ENCODE measurements at places on chromosomes 12 and 14.

- no peak for DNase-seq
These were observed 38.9 kb downstream of the PRORP start for GRCh38 chr14:35161231-35161630.

- DNase-seq, result peak; percentile 68
These were observed 32.6 kb downstream of the SLC35F4 start for GRCh38 chr14:57833323-57833722.

DNA sequence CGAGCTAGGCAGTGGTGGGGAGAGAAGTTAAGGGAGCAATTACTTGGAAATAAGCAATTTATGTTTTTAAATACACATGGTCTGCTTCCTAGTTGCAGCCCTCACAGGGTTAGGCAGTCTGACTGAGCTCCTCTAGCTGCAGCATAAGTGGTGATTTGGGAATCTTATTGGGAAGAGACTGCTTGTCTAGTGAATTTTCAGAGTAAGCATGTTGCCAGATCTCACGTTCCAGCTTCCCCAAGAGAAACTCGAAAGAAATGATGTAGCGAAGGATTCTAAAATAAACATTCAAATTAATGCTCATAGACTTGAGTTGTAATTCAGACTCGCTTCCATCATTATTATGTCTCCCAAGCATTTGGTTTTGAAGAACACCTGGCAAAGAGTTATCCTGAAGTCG, 440.2 kb downstream of the ATP23 start:
- no peak for DNase-seq

GRCh38 chr12:39990122-39991101, 115.5 kb downstream of the SLC2A13 start:
- peak; percentile 62 for DNase-seq

- peak; percentile 95 for DNase-seq
These were observed at the start of gene ARHGEF25 for GRCh38 chr12:57611108-57611826. ARHGEF25 (plus strand) TSS chr12:57611435; CDS start chr12:57611895, 460 bp downstream.

DNA sequence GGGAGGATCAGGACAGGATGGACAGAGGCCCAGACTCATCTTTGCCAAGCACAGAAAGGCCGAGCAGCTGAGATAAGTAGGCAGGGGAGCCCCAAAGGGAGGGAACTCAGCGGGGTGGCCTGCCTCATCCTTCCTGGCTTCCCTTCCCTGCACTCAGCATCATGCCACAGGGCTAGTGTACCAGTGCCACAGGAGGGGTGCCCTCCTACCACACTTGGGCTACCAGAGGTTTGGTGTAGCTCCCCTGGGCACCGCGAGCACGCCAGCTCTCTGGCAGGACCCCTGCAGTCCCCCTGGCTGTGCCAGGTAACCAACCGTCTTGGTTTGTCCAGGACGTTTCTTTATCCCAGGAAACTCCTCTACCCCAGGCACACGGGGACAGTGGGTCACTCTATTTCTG, 123.5 kb downstream of the ESRRB start:
- DNase-seq, result no peak

DNA sequence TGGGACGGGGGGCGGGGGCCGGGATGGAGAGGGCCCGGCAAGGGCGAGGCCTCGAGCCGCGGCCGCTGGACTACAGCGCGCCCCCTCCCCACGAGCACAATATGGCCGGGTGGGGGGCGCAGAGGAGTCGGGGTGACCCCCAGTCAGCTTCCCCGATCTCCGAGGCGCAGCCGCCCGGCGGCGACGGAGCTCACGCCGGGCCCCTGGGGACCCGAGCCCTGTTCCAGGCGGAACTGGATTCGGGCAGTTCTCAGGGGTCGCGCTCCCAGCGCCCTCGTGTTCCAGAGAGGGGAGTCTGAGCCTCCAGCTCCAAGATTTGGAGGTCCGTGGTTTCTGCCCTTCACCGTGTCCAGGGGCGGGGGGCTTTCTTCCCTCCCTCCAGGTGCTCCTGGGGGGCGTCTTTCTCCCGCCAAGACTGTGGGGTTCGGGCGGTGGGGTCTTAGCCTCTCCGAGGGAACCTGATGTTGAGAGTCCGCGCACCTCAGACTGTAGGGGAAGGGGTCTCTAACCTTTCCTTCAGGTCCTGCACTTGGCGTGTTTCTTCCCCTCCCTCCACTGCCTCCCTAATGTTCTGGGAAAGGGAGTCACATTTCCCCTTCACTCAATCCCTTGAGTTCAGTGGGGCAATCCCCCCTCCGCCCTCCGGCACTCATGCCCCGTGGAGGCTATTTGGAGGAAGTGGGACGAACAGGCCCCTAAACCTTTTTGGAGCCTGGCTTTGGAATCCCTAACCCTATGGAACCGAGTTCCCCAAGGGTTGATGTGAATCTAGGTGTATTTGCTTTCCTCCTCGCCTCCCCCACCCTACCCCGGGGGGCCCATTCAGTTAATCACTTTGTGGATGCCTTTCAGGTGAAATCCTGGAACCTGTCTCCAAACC, 584 bp downstream of the ACVR1B start:
- peak; percentile 40 for DNase-seq

GRCh38 chr14:79464468-79464867, 746.8 kb downstream of the DIO2 start:
- no peak for DNase-seq

- DNase-seq, result peak; percentile 7
These were observed 49.9 kb downstream of the PRICKLE1 start for GRCh38 chr12:42539696-42540095.

GRCh38 chr12:65823513-65824375, 539 bp upstream of the HMGA2 start:
- DNase-seq, result peak; percentile 82

GRCh38 chr14:78170203-78170602, at the start of gene NRXN3:
NRXN3 (plus strand) TSS chr14:78170373; CDS start chr14:78243094, 72,721 bp downstream.
- no peak for DNase-seq

DNA sequence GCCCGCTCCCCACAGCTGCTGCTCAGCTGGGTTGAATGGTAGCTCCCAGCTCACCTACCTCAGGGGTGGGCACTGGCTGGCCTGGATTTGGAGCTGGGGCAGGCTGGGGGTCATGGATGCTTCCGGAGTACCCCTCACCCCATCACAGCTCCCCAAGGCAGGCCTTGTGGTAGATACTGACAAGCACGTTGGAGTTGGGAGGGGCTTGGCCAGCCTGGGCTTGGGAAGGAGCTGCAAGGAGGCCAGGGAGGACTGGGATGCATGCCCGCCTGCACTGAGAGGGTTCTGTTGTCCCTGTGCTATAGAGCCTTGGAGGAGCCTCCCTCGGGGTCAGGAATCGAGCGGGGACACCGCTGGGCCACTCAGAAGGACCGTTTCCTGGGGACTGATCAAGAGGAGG, 14.2 kb downstream of the TMEM63C start:
- DNase-seq, result no peak

GRCh38 chr12:19432309-19433170, 6.8 kb upstream of the AEBP2 start:
- no peak for DNase-seq

DNA sequence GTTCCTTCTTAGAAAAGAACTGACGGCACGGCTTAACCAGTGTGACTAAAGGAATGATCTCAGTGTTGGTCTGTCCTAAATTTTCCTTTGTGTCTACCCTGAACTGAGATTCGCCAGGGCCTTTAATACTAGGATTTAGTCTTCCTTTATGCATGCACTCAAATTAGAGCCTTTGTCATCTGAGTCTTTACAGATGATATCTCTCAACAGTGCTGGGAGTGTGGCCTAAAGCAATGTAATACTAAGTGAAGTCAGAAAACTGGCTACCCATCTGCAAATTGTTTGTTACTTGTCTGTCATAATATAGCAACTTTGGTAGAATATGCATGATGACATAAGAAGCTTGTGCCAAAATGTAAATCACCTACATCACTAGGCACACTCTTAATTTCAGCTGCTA, 95.4 kb downstream of the PTPRO start:
- no peak for DNase-seq

- DNase-seq, result no peak
These were observed 275.4 kb downstream of the TTC6 start for GRCh38 chr14:37870632-37871346.

DNA sequence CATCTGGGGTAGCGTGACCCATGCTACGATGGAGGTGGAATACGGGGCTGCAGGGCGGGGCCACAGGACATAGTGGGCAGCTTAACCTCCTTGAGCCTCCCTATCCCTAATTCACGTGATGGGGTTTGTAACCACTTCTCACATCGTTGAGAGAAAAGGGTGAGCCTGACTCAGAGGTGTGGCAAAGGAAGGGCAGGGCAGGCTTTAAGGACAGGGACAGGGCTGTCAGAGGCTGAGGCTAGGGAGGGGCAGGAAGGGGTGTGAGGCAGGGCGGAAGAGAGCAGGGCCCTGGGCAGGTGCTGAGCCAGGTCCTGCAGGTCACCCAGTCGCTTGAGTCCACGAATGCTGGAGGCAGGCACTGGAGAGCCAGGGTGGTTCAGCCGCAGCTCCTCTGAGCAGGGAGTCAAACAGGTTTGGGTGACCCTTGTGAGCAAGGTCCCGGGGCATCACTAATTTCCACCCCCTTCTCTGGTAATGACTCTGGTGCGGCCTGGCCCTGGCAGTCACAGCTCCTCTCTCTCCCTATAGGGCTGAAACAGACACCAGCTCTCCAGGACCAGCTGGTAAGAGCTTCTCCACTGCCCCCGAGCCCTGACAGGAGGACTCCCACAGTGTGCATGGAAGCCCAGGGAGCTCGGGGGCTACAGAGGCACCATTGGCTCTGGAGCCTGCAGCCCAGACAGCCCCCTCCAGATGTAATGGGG, 7.5 kb upstream of the AQP2 start:
- no peak for DNase-seq

GRCh38 chr14:101857226-101857625, 95.7 kb downstream of the PPP2R5C start:
- DNase-seq, result no peak

DNA sequence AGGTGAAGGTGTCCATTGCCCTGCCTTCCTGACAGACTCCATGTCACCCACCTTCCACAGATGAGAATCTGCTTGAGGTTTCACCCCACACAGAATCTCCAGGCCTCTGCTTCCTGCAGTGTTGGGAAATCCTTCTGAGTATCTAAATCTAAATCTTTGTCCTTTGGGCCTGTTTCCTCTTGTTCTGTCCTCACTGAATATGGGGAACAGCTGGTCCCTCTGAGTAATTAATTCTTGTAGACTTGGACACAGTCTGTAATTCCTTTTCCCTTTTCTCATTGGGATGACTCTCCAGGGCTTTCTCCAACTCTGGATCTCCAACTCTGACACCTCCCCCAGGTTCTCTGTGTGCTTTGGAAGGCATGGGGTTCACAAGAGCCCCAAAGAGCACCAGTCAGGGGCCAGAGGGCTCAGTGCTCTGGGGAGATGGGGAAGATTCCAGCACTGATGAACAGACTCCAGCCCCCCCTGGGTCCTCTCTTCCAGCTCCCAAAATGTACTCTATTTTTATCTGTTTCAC, 2.3 kb upstream of the ACVRL1 start:
- DNase-seq, result peak; percentile 74

DNA sequence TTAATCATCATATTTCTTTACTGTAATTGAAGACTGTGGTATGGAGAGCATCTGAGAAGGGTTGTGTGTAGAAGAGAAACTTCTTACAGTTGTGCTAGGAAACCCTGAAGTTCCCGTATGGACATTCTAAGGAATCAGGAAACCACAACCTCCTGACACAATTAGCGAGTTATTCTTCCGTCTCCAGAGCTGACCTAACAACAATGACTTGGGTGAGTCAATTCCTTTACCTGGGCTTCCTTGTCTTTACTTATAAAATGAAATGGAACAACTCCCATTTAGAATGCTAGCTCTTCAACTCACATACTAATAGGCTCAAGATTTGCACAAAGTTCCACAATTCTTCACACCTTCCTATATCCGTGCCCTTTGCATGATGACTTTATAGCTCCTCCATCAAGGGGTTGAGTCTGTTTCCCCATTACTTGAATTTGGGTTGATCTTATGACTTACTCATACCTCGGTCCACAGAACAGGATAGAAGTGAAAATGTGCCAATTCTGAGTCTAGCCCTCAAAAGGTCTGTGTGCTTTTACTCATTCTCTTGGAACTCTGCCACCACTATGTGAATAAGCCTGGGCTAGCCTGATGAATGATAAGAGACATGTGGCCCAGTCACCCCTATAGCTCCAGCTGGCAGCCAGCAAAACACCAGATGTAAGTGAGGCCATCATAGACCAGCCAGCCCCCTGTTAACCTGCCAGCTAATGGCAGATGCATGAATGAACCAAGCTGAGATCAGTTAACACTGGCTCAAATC, 459.4 kb downstream of the ETNK1 start:
- DNase-seq, result peak; percentile 2

GRCh38 chr14:105141026-105141425, 27.6 kb downstream of the JAG2 start:
- no peak for DNase-seq

GRCh38 chr12:130434560-130434959, 96.9 kb downstream of the PIWIL1 start:
- no peak for DNase-seq

DNA sequence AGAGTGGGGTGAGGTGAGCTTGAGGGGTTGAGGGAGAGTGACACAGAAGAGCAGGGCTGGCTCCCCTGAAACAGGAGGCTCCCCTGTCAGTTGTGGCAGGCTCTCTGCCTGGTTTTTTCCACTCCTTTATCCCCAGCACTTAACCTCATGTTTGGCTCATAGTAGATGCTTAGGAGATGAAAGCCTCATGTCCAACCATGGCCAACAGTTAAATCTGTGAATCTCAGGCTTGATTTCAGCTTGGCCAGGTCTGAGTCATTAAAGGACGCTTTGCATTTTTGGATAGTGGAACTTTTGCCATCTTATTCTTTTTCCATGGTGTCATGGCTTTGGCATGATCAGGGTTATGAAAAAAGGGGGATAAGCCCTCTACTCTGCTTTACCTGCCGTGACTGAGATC, 117.2 kb downstream of the CACNA1C start:
- peak; percentile 37 for DNase-seq

- no peak for DNase-seq
These were observed 163.8 kb downstream of the DERA start for GRCh38 chr12:16074894-16075293.

GRCh38 chr12:118821386-118821925, 159.9 kb upstream of the SRRM4 start:
- no peak for DNase-seq

DNA sequence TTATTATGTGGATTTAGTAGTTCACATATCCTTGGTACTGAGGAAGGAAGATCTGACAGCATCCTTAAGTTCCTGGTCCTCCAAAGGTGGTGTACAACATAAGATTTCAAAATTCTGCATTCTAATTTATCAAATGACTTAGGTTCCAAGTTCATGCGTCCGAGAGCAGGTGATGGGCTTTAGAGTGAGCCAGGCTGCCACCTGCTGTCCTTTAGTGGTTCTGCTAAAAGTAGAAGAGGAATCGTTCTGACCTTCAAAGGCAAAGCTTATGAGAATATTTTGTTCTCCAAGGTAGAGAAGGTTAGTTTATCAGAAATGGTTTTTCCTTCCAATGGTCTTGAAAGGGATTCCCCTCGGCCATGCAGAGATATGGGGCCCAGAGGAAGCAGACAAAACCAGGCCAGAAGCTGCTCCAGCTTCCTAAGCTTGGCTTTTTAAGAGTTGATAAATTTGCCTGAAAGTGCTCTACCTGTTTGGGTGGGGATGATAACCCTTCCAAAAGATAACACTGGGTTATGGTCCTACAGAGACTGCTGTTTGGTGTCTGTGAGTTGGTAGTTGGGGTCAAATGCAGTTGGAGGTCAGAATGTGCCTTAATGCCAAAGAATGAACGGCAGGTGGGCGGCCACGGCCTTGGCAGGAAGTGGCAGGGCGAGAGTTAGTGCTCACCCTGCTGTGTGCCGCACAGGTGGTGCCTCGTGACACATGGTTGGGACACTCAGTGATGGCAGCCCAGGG, 29.1 kb upstream of the LRTM2 start:
- peak; percentile 71 for DNase-seq
